Activated T-helper 1 cell treated with Interleukin-2 at 50 U/mL for 16 hours (primary cell): ENCODE measurements at places on chromosomes 11 and 22.

GRCh38 chr22:35065796-35066218 lies at the start of gene ISX:
ISX (plus strand) TSS chr22:35066158; CDS start chr22:35067088, 930 bp downstream.
- DNase-seq, result no peak

DNA sequence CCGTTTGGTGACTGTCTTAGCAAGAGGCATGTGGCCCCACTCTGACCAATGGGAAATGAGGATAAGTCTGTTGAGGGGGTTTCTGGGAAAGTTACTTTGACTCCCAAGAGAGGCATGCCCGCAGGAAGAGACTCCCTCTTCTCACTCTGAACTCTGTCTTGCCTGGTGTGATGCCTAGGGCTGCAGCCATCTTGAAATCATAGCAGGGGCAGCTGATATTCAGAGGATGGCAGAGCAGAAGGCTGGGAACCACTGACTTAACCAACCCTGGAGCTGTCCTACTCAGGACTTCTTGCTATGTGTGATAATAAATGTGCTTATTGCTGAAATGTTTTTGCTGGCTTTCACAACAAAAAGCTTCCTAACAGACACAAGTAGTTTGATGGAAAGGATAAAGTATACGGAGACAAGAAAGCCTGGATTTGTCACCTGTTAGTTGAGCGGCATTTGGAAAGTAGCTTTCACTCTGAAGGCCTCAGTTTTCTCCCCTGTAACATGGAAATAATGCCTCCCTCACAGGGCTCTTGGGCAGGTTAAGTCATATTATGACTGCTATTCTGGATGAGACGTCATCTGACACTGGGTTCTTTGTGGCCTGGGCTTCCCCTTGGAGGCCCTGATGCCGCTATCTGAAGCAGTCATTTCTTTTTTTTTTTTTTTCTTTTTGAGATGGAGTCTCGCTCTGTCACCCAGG lies 128.5 kb downstream of the CEP164 start:
- no peak for DNase-seq

- no peak for DNase-seq
Measured at GRCh38 chr11:129067454-129067853, 124.7 kb downstream of the ARHGAP32 start.

- no peak for DNase-seq
Measured at GRCh38 chr22:46637711-46638600, 17.8 kb downstream of the GRAMD4 start.

DNA sequence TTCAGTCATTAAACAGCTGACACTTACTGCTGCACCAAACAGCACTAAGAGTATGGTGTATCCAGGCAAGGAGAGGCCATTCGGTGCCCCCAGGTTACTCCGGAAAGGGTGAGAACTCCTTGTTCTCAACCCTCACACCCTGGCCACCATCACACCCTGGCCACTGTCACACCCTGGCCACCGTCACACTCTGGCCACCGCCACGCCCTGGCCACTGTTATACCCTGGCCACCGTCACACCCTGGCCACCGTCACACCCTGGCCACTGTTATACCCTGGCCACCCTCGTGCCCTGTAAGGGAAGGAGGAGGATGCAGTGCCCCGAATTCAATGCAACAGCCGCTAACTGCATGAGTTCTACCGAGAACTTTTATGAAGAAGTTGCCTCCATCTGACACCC lies 644.4 kb downstream of the TBC1D22A start:
- DNase-seq, result no peak

GRCh38 chr11:126025822-126026221 lies 36.8 kb downstream of the CDON start:
- DNase-seq, result no peak

- no peak for DNase-seq
Measured at GRCh38 chr11:32094923-32095322, 4.0 kb downstream of the RCN1 start.

DNA sequence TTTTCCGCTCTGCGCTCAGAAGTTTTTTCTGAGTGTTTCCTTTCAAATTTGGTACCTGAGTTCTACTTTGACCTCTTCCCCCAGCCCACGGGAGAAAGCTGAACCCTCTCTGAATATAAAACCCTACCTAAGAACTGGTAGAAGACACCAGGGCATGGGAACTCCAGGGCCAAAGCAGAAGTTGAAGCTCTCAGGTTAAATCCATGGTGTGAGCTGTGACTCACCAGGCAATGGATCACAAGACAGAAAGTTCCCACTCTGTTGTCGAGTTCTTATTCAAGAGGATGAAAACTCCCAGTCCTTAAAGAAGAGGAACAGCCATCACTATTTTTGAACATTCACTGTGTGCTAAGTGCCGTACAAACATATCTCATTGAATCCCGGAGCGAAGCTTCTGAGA lies 8.9 kb downstream of the TMEM218 start:
- DNase-seq, result no peak

GRCh38 chr11:8286886-8287285 lies 23.2 kb upstream of the LMO1 start:
- no peak for DNase-seq

GRCh38 chr11:74159642-74160041 lies 11.2 kb downstream of the C2CD3 start:
- DNase-seq, result no peak

DNA sequence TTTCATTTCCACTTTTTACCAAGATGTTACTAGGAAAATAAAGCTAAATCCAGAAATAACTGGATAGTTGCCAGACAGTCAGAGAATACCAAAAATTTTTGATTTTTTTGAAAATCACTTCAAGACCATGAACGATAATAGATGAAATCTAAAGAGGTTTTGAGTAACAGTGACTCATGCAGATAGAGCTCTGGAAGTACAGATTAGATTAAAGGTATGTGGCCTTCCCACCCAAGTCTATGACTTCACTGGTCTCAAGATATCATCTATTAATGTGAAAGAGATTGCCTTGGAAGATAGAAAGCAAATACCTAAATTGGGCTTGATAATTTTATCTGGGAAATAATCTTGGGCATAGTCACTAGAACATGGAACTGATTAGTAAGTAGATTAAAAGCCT lies 415.9 kb downstream of the METTL15 start:
- DNase-seq, result no peak

DNA sequence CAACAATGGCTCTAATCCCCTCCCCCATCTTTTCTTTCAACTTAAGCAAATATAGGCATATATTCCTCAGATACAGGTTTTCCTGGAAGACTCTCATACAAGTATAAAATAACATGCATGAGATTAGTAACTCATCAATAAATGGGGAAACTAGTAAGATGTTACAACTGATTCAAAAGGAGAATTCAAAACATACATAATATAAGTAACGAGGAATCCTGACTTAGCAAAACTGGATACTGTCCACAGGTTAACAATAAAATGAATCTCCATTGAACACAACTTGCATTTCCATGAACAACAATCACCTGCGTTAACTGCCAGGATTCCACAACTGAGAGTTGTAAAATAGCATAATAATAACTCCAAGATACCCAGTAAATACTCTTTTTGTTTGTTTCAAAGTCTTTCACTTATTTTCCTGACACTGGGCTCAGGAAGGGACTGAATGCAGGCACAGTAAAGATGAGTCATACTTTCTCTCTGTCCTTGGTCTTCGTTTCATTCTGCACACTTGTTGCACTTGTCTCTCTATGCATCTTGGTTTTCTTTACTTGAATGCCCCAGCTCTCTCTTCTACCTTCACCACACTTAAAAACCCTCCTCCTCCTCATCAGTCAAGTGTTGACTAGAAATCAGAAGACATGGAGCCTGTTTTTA lies 8.1 kb downstream of the APIP start:
- DNase-seq, result no peak

GRCh38 chr11:65136515-65137096 lies 2.3 kb upstream of the SYVN1 start:
- DNase-seq, result no peak

- DNase-seq, result no peak
Measured at GRCh38 chr22:22458896-22459588, 49.5 kb downstream of the ZNF280B start.

- no peak for DNase-seq
Measured at GRCh38 chr11:131543389-131544025, 173.1 kb downstream of the NTM start.

- DNase-seq, result no peak
Measured at GRCh38 chr11:77069969-77070582, 3.3 kb downstream of the CAPN5 start.

DNA sequence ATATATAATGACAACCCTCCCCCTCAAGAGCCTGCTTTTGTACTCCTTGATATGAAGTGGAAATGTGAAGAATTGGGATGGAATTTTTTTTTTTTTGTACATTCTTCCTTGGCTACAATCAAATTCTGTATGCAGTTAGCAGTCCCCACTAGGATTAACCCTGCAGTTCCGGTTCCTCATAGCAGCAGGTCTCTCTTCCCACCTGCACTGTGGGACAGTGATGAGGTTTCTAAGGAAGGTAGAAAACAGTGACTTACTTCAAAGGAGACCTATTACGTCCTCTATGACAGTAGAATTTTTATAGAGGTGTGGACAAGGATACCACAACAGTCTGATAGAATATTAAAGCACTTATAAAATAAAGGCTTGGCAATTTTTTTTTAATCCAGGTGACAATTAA lies 46.3 kb upstream of the ALKBH3 start:
- no peak for DNase-seq

DNA sequence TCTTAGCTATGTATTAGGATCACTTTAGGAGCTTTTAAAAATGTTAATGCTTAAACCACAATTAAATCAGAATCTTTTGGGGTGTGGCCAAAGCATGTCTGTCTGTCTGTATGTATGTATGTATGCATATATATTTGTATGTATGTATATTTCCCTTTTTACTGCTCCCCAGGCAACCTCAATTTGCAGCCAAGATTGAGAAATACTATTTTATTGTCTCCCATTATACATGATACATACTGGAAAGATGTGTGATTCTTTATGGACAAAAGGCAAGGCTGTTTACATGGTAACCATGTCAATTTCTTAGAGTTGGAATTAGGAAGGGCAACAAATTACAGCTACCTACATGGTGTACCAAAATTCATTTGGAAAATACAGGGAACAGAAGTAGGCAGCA lies 783.6 kb downstream of the ETS1 start:
- DNase-seq, result no peak

DNA sequence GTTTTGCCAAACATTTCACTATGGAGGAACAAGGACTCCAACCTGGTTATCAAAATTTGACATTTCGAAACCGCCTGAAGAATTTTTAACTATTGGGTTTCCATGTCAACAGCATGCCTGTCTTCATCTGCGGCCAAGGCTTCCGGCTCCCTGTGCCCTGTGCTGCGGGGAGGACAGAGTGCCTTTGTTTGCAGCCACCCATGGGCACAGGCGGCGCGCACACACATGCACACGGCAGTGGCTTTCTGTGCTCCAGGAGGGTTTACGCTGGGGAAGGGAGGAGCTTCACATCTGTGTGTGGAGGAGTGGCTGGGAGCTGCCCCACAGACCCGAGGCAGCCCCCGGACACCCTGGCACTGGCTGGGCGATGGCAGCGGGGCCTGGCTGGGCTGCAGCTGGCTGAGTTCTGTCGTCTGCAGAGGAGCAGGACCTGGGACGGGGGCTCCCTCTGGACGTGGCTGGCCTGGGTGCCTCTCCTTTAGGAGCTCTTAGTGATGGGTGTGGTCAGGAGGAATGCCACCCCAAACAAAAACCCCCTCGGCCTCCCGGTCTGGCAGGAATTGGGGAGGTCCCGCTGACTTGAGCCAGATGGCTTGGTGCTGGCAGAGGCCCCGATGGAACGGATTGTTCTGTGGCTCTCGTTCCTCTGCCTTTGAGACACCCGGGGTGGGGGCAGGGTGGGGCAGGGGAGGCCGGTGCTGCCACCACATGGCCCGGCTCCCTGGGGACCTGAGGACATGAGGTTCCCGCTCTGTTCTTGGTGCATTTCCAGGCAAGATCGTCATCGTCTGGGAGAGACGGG lies 1290.9 kb downstream of the BRD1 start:
- no peak for DNase-seq

- DNase-seq, result no peak
Measured at GRCh38 chr11:14529321-14529720, 9.1 kb upstream of the PSMA1 start.

GRCh38 chr11:36095716-36096115 lies 151.9 kb downstream of the LDLRAD3 start:
- DNase-seq, result no peak

GRCh38 chr11:35714882-35715627 lies 52.5 kb downstream of the TRIM44 start:
- DNase-seq, result no peak

DNA sequence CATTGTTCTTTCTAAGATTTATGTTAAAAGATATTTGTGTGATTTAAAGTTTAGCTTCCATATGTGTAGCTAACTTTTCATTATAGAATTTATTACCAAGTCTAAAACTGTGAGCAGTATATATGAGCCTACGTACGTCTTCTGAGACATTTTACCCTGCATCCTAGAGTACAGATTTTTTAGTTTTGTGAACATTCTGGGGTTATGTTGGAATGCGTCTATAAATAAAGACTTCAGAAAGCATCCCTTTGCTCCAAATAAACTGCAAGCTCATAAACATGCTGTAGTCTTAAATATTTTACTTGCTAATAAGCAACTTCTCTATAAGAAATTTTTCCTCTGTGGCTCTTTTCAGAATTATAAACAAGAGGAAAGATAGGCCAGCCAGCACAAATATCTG lies 236.5 kb downstream of the DDX10 start:
- no peak for DNase-seq

GRCh38 chr11:131204765-131205380 lies 165.5 kb upstream of the NTM start:
- no peak for DNase-seq

GRCh38 chr11:69576069-69576782 lies 64.7 kb upstream of the CCND1 start:
- no peak for DNase-seq

DNA sequence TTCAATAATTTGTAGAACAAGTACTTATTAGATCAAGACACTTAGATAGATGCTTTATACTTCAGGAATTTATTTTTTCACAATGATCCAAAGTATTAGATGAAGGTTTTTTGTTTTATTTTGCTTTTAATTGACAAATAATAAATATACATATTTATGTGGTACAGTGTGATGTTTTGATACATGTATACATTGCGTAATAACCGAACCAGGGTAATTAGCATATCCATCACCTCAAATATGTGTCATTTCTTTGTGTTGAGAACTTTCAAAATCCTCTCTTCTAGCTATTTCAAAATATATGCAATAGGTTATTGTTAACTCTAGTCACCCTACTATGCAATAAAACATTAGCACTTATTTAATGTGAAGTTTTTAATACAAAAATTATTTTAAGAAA lies 21.4 kb downstream of the TRIM5 start:
- no peak for DNase-seq

DNA sequence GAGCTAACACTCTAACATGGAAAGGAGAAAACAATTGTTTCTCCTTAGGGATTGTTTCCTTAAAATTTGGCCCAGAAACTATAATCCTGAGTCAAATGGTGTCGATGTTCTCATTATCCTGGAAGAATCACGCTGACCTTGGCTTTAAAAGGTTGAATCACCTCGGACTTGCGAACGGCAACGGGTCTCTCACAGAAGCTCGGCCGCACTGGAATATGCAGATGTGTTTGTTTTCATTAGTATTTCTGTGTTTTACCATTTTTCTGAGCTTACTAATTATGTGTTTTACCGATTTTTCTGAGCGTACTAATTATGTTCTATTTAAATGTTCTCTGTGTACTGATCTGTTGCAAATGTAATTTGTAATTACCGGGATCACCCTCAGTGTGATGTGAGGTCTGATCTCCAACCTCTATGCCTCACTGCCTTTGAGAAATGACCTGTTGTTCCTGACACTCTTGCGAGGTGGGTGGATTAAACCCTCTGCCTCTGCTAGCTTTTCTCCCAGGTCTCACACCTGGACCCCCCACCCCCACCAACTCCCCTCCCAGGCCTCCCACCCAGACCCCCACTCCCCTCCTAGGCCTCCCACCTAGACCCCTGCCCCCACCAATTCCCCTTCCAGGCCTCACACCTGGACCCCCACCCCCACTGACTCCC lies 38.3 kb upstream of the BRSK2 start:
- no peak for DNase-seq

- no peak for DNase-seq
Measured at GRCh38 chr22:35708453-35708852, 9.2 kb upstream of the APOL5 start.
